ENCODE measurements at places on chromosomes 3 and 15.

- no peak for DNase-seq
Measured at GRCh38 chr15:45521596-45522327, 793 bp downstream of the SLC30A4 start.

- DNase-seq, result no peak
Measured at GRCh38 chr3:139448104-139448503, 28.2 kb downstream of the RBP2 start.

- no peak for DNase-seq
Measured at GRCh38 chr3:18098960-18099587, 326.1 kb downstream of the SATB1 start.

DNA sequence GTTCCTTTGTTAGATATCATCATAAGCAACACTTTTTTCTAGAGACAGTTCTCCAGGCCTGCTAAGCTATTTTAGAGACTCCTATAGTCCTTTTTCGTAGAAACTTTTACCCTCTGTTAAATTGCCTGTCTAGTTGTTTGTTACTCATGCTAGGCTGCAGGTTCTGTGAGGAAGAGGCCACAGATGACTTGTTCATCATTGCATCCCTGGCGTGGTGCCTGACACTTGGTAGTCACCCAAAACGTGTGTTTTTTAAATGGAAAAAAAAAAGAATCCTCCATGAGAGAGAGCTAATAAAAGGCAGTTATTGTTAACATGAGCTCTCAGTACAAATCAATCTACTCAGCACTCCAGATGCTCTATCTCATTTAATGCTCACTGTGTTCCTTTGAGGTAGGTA, 35.1 kb downstream of the CCDC54 start:
- no peak for DNase-seq

- DNase-seq, result no peak
Measured at GRCh38 chr15:97174886-97175540, 785.5 kb upstream of the ARRDC4 start.

DNA sequence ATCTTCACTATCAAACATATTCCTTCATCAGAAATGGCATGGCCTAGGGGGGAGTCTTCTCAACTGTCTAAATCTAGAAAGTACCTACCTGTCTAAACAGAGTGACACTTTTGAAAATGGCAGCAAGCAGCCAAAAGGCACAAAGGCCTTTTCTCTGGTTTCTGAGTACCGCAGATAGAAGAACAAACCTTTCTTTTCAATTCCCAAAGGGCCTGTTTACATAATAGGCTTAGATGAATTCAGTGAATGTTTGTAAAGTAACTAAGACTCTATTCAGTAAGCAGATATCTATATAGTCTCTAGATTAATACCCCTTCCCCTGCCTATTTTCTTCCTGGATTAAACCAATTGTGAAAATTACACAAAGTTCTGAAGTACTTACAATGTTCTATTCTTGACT, 7.1 kb downstream of the MYEF2 start:
- DNase-seq, result no peak

DNA sequence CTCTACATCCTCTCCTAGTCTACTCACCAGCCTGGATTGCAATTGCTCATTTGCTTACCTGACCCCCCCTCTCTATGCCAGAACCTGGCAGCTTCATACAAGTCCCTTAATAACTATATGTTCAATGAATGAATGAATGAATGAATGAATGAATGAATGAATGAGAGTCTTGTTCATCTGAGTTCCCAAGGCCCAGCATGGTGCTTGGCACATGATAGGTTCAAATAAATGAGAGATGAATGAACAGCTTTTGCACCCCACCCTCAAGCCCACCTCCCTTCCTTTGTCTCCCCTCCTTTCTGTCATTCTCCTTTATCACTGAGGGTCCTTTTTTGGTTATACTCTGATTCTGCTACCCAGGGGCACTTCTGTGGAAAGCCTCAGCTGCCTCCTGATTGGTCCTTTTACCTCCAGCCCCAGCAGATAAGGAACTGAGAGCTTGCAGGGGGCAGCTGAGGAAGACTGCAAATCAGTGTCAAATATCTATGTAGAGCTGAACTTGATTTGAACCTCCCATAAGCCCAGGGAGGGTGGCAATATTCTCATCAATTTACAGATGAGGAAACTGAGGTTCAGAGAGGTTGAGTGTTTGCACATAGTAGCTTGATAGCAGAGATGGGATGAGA, 54.1 kb upstream of the CHRNB4 start:
- no peak for DNase-seq

DNA sequence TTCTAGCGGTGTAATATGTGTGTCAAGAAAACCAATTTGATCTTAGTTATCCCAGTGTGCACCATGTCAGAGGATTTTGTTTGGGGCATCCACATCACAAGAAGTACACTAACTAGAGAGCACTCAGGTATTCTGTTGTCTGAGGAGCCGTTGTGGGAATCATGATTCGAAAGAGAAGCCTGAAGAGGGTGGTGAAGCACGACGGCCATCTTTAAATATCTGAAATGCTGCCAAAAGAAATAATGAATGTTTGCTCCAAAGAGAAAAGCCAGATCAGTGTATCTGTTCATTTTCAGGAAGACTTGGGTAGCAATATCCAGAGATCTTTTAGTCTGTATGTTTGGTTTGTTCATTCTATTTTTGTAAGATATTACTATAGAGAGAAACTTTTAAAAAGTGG, 180.7 kb downstream of the KLHL25 start:
- no peak for DNase-seq

DNA sequence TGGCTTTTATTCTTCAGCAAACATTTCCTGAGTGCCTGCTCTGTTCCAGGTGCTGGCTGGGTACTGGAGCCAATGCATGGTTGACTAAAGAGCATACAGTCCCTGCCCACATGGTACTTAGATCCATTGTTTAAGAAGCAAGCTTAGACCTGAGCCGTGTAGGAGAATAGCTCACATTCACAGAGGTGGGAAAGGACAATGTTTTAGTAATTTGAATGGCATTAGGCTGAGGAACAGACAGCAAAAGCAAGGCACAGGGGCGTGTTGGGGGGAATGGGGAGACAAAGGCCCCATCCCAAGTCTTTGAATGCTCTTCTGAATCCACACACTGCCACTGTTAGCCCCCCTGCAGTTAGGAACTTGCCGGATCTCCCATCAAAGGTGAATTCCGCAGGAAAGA, 388.2 kb upstream of the RGMA start:
- no peak for DNase-seq

DNA sequence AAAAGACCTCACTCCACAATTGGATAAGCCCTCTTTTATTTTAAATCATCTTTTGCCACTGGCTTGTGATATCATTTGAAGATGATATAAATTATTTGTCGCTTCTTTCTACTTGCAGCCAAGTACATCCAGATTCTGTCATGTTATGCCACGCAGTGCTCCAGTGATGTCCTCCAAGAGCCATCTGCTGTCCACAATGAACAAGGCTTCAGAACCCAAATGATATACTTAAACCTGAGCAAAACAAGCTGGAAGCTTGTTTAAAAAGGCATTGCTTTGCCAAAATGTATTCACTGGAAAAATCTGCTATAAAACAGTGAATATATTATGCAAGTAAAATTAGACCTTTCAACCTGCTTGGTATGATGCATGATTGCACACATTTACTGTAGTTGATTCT, 58.8 kb upstream of the ARL6 start:
- no peak for DNase-seq

- DNase-seq, result no peak
Measured at GRCh38 chr15:96416218-96416933, 85.9 kb downstream of the NR2F2 start.

DNA sequence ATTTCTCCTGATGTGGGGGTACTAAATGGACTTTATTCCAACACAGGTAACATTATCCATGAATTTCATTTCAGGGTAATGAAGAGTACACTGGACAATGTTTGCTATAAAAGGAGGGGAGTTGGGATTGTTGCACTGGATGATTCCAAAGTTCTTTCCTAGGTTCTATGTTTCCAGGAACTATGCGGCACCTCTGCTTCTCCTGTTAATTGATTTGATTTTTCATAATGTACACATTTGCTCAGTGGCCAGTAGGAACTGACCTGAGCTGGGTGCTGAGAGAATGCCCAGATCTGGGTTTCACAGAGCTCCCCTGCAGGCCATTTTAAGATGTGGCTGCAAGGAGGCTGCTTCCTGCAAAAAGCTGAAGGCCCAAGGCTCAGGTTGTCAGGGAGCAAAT, 171.7 kb downstream of the KLF13 start:
- DNase-seq, result no peak

DNA sequence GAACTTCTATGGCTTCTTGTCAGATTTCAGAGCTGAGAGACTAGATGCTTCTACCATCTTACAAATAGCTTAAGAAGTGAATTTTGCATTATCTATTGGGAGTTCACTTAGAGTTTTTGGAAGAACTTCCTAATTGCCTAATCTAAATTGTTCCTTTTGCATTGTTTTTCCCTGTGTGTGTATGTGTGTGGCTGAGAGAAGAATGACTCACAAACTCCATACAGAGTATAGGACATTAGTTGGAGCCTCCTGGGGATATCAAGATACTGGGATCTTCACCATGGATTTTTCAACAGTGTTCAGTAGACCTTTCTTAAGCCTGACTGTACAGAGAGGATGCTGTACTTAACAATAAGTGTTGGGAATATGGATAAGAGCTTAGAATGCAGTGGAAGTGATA, 10.9 kb downstream of the TLNRD1 start:
- no peak for DNase-seq

- no peak for DNase-seq
Measured at GRCh38 chr3:44680921-44681455, 31.5 kb upstream of the ZNF502 start.

- no peak for DNase-seq
Measured at GRCh38 chr3:176415661-176416295, 781.5 kb downstream of the TBL1XR1 start.

- DNase-seq, result no peak
Measured at GRCh38 chr15:43969802-43970375, 143.1 kb downstream of the WDR76 start.

- no peak for DNase-seq
Measured at GRCh38 chr15:75043509-75044257, 20.3 kb downstream of the PPCDC start.
